GM04503 (cell line): ENCODE measurements at places on chromosomes 7 and 10.

GRCh38 chr7:159064121-159064815 is 80.4 kb downstream of the VIPR2 start:
- DNase-seq, result no peak

- DNase-seq, result no peak
Observed at GRCh38 chr10:93915598-93915997, 21.8 kb downstream of the SLC35G1 start.

- peak; percentile 38 for DNase-seq
Observed at GRCh38 chr10:78331391-78331922, 297.8 kb downstream of the RPS24 start.

DNA sequence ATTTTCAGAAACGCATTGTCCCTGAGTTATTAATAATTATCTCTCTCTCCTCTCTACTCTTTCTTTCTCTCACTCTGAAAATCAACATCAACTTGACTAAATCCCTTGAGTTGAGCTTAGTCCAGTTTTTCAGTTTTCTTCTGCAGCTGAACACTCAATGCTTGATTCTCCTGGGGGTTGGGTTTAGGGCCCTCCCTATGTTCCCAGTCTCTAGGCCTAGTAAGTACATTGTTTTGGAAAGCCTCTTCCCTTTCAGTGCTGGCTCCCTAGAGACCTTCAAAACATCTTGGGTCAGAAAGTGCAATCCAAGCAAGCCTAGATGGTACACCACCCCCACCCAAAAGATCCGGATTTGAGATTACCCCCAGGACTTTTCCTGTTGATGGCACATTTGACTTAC is 488.5 kb downstream of the LRMDA start:
- DNase-seq, result no peak

- DNase-seq, result no peak
Observed at GRCh38 chr10:119619215-119619614, 22.5 kb upstream of the TIAL1 start.
